ENCODE measurements at places on chromosomes 7 and 10.

DNA sequence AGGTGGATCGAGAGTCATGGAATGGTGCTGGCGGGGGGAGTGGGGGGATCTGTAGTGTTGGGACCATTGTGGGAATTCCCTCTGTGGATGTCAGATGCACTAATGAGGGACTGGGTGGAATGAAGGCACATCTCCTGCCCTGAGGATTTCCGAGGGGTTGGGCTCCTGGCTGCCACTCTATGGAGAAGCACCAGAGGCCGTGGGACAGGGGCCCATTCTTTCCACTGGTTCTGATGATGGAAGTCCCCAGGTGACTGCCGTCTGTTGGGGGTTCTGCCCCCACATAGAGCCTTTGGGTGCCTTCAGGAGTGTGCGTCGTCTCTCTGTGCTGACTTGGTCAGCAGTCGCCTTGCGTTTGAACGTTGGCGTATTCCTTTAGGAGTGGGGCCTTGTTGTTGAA lies 202.9 kb downstream of the GLRX3 start:
- no peak for DNase-seq

GRCh38 chr10:132184816-132185593 lies 1.7 kb upstream of the DPYSL4 start:
- no peak for DNase-seq

DNA sequence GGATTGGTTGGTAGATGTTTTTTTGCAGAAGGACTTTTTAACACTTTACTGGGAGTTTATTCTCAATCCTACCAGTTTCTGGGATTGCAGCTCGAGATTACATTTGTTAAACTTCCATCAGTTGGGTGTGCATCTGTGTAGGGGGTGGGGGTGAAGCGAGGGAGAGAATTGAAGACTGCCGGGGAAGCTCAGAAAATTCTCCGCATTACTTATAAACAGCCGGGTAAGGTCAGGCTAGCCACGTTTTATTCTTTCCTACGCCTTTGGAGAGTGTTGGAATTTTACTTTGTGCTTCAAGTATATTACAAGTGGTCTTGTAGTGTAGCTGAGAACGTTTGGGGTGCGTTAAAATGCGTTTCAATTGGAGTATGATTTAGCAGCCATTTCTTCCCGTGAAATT lies 1.1 kb downstream of the PALS2 start:
- no peak for DNase-seq

DNA sequence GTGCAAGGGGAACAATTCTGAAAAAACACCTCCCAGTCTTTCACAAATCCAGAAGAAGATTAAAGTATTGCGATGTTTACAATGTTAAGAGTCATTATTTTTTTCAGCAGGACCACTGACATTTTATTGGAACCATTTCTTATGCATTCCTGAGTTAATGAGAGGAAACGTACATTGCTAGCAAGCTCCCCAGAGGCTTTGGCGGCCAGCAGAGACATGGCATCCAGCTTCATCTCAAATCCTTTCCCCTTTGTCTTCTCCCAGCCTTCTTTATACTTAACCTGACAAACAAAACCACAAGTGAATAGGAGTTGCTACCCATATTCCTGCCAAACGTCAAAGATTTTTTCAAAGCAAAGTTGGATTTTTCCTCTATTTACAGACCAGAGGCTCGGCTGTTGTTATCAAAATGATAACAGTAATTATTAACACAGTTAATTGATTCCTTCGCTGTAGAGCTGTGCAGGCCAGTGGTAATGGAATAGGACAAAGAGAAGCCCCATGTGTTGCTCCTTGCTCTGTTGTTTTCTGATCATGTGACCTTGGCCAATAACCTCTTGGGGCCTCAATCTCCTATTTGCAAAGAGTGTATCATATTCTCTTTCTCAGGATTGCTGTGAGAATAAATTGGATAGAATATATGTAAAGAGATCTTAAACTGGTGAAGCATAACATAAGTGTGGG lies 32.0 kb downstream of the NRAP start:
- no peak for DNase-seq

DNA sequence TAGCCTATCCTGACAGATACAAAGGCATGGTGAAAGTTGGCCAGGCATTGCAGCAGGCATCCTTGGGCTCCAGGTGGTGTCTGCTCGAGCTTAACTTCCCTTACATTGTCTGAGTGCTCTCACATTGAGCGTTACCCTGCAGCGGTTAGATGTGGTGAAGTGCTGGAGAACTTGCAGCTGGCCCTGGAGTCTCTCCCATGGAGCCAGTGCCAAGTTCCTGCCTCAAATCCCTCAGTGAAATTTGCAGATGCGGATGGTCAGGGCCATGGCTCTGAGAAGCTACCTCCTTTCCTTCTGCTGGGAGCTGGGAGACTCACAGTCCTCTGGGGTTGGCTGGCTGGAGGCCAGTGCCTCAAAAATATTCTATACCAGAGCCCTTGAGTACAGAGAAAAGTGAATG lies 3.3 kb upstream of the ZNF746 start:
- no peak for DNase-seq

DNA sequence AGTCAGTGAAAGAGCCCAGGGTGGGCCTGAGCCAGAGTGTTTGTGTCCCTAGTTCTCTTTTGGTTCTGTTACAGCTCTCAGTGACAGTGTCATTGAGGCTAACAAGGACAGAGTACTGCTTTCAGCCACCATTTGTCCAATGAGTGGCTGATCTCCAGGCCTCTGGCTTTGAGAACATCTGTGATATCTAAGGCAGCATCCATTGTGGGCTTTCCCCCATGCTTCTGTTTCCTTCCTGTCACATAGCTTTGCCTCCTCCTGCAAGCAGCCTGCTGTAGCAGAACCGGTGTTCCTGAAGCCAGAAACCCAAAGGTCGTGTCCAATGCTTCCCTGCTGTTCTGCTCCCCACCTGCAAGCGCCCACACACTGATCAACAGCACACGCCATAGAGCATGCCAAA lies 68.4 kb downstream of the IKZF1 start:
- DNase-seq, result no peak

DNA sequence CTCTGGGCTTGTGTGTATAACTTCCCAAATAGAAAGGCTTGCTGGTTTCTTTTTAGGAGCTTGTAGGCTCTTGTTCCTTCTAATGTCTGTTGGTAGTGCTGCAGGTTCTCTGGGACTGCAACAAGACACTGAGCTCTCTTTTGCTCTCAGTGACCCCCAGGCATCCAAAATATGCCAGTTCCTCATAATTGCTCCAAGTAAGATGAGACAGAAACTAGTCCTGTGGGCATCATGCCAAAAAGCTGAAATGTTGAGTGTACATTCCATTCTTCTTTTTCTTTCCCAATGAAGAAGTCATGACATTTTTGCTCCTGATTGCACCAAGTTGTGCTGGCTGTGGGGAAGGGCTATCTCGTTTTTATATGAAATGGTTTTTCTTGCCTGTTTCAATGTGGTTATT lies 7.1 kb upstream of the BTBD16 start:
- no peak for DNase-seq

DNA sequence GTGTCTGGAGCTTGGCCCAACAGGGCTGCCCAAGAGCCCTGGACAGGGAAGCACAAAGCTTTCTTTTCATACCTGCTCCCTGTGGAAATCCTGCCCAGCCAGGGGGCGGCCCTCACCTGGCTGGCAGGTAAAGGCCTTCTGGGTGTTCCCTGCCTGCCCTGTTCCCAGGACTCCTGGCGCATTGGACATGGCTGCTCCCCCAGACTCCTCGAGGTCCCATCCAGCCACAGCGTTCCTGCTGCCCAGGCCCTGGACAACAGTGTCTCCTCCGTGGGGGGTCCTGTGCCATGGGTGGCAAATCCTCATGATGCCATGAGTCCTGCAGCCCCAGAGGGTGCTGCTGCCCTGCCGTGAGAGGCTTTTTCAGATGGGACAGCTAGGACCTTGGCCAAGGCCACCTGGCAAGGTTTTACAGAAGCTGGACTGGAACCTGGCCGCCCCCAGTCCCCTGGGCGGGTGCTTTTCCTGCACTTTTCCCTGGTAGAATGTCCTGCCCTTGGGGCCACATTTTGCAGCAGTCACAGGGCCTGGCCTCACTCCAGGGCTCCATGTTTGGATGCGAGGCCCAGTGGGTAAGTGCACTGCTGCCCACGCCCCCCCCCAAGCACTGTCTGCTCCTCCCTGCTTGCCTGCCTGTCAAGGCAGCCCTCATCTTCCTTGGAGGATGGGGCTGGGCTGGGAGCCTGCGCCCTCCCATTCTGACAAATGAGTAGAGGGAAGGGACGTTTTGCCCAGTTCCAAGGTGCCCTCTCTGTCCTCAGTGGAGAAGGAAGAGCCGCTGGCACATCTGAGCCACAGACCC lies 60.7 kb downstream of the LHPP start:
- DNase-seq, result no peak

GRCh38 chr10:44990965-44991364 lies 9.8 kb upstream of the ZNF22 start:
- DNase-seq, result no peak

GRCh38 chr7:98945852-98946251 lies 67.5 kb downstream of the TRRAP start:
- no peak for DNase-seq

DNA sequence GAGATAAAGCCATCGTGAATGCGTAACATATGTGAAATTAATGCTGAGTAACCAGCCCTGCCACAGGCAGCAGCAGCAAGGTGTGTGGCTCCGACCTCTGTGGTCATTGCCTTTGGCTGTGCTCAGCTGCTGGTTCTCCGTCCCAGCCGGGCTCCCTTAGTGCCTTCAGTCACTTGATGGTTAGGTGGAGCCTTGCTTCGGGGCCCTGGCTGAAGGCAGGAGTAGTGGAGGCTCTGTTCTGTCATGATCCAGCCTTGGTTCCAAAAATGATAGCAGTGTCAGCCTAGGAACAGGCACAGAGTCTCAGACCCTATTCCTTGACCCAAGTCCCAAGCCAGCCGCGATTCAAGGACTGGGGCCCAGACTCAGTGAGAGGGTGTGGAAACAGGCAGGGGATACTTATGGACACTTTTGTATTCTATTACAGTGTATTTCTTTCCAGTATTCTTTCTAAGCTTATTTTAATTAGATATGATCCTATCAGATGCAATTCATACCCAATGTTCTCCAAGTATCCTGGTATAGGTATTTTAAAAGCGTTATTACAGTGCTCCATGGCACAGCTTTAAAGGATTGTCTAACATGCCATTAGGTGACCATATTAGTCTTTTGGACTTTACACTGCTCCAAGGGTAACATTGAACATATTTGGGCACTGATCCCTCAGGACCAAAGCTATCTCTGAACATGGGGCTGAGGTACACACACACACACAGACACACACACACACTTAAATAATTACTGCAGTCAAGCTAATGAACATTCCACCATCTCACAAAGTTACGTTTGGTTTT lies 9.0 kb downstream of the SCART1 start:
- no peak for DNase-seq

GRCh38 chr10:131615150-131615549 lies 285.7 kb upstream of the PPP2R2D start:
- no peak for DNase-seq

DNA sequence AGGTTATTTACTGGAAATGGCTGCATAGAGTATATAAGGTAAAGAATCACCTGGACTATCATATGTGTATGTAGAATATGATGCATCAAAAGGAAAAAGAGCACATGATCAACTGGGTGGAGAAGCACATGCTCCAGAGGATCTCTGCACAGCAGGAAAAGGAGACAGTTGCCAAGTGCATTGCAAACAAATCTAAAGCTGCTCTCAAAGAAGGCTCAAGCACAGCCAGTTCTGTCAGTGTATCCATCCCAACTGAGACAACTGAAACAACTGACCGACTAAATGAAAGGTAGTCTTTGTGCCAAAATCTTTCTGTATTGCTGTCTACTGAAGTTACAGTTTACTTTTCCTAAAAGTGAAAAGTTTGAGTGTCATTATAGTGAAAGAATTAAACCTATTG lies 83.2 kb upstream of the SGCE start:
- DNase-seq, result no peak

- no peak for DNase-seq
These were observed 86.4 kb upstream of the KIF5B start for GRCh38 chr10:32142646-32143045.

DNA sequence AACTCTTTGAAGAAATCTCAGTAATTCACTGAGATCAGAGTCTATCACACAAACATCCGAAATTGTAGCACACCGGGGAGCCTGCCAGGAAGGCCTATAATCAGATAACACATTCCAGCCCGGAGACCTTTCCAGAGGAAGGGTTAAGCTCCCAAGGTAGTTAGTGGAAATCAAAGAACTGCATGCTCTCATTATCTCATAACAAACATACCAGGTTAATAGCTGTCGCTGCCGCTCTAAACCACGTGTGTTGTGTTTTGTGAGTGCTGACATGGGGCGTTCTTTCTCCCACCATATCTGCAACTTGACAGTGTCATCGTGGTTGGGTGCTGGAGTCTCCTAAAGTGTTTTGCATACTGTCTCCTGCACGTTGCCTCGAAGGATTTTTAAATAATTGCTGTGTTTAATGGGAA lies 120.7 kb upstream of the CARD11 start:
- DNase-seq, result no peak

- DNase-seq, result no peak
These were observed 51.5 kb upstream of the GDF10 start for GRCh38 chr10:47248386-47249090.

GRCh38 chr10:121879476-121879875 lies 48.4 kb downstream of the ATE1 start:
- DNase-seq, result no peak

- no peak for DNase-seq
These were observed 39.5 kb upstream of the GJD4 start for GRCh38 chr10:35565602-35566081.

- DNase-seq, result no peak
These were observed 25.0 kb downstream of the PDE1C start for GRCh38 chr7:32045228-32045627.

DNA sequence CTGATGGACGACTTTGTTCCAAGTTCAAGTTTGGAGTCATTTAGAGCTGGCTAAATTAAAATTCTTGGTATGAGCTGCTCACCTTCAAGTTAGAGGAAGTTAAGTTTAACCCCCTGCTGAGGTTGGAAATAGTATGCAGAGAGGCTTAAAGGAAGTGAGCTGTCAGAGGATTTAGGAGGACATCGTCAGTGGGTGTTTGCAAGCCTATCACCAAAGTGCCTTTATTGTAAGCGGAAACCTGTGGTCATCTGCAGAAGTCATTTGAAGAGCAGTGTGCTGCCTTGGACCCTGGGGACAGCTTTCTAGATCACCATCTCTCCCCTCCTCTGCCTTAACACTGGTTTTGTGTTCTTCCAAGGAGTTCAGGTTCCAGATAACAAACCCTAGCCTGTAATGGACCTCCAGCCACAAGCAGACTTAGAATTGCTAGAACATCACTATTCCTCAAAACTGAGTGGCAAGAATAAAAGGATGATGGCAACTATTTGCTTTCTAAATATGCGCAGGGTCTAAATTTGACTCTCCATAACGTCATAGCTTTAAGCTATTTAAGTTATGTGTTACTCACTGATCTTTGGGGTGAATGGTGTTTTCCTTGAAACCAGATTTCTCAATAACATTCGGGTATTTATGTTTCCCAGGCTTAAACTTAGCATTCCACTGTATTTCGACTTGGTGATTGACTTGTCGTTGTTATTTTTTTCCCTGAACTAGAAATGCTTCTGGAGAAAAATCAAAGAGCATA lies 93.4 kb downstream of the SLC39A12 start:
- no peak for DNase-seq

DNA sequence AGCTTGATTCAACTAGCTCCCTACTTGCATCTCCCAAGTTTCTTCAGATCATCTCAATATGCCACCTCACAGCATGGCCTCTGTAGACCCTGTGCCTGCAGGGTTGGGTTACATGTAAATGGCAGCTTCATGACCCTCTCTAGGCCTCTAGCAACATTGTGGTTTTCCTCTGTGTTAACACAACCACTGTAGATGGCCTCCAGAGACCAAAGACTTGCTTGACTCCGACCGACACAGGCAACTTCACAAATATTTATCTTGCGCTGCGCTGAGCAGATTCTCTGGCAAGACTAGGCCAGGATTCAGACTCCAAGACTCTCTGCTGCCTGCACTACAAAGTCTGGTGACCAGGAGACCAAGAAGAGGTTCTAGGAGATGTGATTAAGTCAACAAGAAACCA lies 75.9 kb downstream of the CNOT4 start:
- DNase-seq, result no peak
